Ascending aorta (tissue), 2 donors: ENCODE measurements at places on chromosomes 5 and 9. TPM values are rescaled to one million over a fixed set of nuclear protein-coding genes. Genes with fewer than 3 reads are reported as not detected.
A peak's percentile ranks its signal among the peaks of the same experiment; 100 is the strongest.

GRCh38 chr5:65672796-65673195 lies 48.0 kb downstream of the SHLD3 start:
- H3K4me3 ChIP-seq: no peak overlapping the region
- H3K4me1 ChIP-seq: no peaks in the 10 kb centered on the region
- H3K36me3 ChIP-seq: peaks cover 44% of the 10 kb centered on the region
- no peak overlapping the region for H3K27ac ChIP-seq
- no peaks in the 10 kb centered on the region for H3K27me3 ChIP-seq
- DNase-seq: no peak

DNA sequence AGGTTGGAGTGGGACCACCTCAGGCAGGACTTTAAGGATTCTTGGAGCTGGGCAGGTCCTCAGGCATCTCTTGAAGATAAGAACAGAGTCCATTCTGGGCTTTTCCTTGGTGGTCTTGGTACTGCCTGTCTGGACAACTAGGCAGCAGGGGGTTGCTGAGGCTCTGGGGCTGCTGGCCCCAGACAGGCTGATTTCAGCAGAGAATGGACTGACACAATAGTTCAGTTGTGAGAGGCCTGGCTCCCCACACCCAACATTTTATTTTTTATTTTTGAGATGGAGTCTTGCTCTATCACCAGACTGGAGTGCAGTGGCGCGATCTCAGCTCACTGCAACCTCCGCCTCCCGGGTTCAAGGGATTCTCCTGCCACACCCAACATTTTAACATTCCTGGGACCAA lies 4.6 kb downstream of the ANGPTL2 start:
- H3K27ac ChIP-seq: no peak overlapping the region
- H3K27me3 ChIP-seq: no peaks in the 10 kb centered on the region
- H3K4me3 ChIP-seq: no peak overlapping the region
- H3K36me3 ChIP-seq: peaks cover 2% of the 10 kb centered on the region

GRCh38 chr9:108996643-108997042 lies 16.7 kb downstream of the CTNNAL1 start:
- H3K4me3 ChIP-seq: no peak overlapping the region
- no peak for DNase-seq
- H3K27ac ChIP-seq: peak overlapping the region; percentile 52
- H3K36me3 ChIP-seq: no peaks in the 10 kb centered on the region
- H3K27me3 ChIP-seq: no peaks in the 10 kb centered on the region
- H3K4me1 ChIP-seq: no peaks in the 10 kb centered on the region

GRCh38 chr5:33166948-33167347 lies 273.8 kb upstream of the TARS1 start:
- H3K4me1 ChIP-seq: no peaks in the 10 kb centered on the region
- no peaks in the 10 kb centered on the region for H3K27me3 ChIP-seq
- H3K36me3 ChIP-seq: no peaks in the 10 kb centered on the region
- H3K27ac ChIP-seq: no peak overlapping the region

DNA sequence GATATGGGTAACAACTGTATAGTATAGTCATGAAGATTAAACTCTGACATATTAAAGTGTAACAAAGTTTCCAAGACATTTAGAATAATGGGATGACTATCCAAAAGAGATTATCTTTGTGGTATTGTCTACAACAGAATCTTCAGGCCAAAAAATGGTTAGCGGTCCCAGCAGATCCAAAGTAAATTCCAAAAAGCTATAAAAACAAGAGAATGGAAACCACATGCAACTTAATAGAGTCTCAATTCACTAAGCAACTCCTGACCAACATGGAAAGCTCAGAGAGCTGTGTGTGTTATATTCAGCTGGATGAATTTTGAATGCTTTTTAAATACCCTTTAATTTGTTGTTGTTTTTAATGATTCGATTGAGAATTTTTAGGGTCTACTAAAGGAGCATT lies 688.2 kb downstream of the CETN3 start:
- no peaks in the 10 kb centered on the region for H3K4me1 ChIP-seq
- no peaks in the 10 kb centered on the region for H3K36me3 ChIP-seq
- H3K27ac ChIP-seq: no peak overlapping the region
- no peaks in the 10 kb centered on the region for H3K27me3 ChIP-seq
- no peak for DNase-seq
- H3K4me3 ChIP-seq: no peak overlapping the region

DNA sequence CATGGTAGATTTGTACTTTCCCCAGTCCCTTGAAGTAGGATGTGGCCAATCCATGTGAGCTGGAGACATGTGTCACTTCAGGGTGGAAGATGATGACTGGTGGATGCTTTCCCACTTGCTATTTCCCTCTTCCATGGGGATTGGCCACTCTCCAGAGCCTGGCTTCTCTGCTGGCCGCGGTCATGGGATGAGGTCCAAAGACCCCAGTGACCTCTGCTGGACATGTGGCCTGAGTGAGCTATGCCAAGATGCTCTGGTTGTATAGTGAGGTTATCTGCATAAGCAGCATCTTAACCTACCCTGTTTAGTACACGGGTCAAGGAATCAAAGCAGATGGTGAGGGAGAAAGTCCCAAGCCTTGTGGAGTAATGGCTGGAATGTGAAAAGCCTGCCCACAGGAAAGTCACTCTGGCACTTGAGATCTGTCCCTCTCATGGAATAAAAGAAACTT lies 47.1 kb downstream of the SH3PXD2B start:
- H3K4me3 ChIP-seq: no peak overlapping the region
- peaks cover 43% of the 10 kb centered on the region for H3K4me1 ChIP-seq
- peaks cover 11% of the 10 kb centered on the region for H3K36me3 ChIP-seq

DNA sequence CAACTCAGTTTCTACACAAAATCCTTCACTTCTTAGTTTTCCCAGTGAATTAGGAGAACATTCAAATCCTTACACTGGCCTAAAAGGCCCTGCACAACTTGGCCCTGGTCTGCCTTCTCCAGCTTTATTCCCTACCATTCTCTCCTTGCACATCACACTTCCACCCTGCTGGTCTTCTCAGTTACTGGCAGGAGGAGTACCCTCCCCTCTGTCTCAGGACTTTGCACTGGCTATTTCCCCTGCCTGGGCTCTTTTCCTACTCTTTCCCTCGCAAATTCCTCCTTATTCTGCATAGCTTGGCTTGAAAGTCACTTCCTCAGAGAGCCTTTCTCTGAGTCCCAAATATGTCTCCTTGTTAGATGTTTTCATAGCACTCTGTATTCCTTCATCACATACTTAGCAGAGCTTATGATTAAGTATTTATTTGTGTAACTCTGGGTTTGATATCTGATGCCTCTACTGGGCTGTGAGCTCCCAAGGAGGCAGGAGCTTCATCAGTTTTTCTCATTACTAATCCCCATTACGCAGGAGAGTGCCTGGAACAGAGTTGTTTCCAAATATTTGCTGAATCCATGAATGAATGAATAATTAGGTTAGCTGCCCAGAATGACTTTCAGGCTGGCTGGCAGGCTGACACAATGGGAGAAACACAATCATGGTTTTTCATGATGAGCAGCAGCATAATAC lies 159.8 kb upstream of the KLF9 start:
- H3K27me3 ChIP-seq: no peaks in the 10 kb centered on the region
- H3K4me1 ChIP-seq: peaks cover 3% of the 10 kb centered on the region
- H3K36me3 ChIP-seq: no peaks in the 10 kb centered on the region
- H3K4me3 ChIP-seq: no peak overlapping the region

DNA sequence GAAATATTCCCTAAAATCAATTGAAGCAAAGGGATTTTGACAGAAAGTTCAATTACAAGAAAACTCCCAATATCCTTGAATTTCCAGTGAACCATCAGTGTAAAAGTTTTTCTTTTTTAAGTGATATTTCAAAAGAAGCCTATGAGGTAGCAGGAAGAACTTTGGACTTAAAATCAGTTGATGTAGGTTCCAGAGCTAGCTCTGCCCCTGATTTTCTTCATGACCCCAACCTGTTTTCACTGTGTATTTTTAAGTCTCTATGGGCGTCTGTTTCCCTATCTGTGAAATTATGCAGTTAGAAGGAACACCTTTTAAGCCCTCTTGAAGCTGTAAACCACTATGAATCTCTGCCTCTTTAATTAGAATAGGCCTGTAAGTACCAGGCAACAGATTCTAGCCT lies 66.2 kb upstream of the SLC1A1 start:
- DNase-seq: no peak
- H3K4me1 ChIP-seq: no peaks in the 10 kb centered on the region
- no peak overlapping the region for H3K4me3 ChIP-seq
- H3K27me3 ChIP-seq: no peaks in the 10 kb centered on the region
- no peaks in the 10 kb centered on the region for H3K36me3 ChIP-seq
- H3K27ac ChIP-seq: no peak overlapping the region

DNA sequence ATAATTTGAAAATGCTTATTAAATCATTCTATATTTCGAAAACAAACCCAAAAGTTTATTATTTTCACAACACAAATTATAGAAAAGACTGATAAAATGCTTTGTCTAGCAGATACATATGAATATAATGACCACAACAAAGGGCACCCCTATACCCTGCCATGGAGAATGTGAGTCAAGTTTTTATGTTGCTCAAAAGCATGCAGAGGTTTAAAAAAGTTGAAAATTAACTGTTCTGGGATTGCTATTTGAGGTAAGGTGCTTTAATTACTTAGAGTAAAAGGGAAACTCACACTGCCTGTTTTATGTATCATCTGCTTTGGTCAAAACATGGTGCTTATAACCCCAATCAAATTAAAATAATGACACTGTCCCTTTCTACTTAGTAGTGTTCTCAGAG lies 41.0 kb downstream of the MLANA start:
- H3K36me3 ChIP-seq: peaks cover 9% of the 10 kb centered on the region
- H3K27me3 ChIP-seq: no peaks in the 10 kb centered on the region
- H3K27ac ChIP-seq: no peak overlapping the region
- H3K4me3 ChIP-seq: no peak overlapping the region
- no peaks in the 10 kb centered on the region for H3K4me1 ChIP-seq

DNA sequence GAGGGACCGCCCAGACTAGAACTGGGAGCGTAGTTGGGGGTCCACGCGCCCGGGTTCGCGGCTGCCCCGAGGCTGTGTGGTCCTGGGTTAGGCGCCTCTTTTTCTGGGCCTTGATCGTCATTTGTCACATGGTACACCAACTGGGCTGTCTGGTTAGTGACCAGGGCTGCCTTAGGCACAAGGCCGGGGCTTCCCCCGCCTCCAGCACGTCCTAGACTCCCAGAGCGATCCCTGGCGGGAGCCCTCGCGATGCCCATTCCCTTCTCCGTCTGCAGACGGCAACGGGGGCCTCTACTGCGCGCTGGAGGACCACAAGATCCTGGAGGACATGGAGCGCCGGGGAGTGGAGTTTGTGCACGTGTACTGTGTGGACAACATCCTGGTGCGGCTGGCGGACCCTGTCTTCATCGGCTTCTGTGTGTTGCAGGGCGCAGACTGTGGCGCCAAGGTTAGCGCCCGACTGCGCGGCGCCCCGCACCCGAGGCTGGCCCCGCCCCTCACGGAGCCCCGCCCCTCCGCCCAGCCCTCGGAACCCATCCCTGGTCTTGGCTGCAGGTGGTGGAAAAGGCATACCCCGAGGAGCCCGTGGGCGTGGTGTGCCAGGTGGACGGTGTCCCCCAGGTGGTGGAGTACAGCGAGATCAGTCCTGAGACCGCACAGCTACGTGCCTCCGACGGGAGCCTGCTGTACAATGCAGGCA lies 1.5 kb downstream of the UAP1L1 start:
- no peak overlapping the region for H3K4me3 ChIP-seq
- no peak for DNase-seq
- H3K4me1 ChIP-seq: peaks cover 5% of the 10 kb centered on the region
- peaks cover 10% of the 10 kb centered on the region for H3K36me3 ChIP-seq
- H3K27me3 ChIP-seq: no peaks in the 10 kb centered on the region

DNA sequence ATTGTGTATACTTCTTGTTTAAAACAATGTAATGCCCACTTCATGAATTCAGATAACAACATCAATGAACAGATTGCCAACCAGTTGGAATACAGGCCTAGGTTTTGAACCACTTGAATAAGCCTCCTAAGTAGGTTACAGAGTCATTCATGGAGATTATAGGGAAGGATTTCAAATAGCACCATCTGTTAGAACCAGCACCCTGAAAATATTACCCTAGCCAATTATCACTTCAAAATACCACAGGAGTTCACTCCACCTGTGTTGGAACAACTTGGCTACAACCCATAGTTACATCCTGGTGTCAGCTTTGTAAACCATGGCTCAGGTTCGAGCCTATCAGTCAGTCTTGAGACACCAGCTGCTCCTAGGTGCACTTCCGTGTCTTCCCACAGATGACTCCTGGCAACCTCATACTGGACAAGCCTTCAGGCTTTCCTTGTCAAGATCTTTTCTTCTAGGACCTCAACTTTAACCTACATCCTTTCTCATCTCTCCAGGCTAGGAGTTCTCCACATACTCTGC lies 350.0 kb downstream of the DEPDC1B start:
- DNase-seq: no peak
- no peak overlapping the region for H3K27ac ChIP-seq
- H3K36me3 ChIP-seq: no peaks in the 10 kb centered on the region
- no peaks in the 10 kb centered on the region for H3K27me3 ChIP-seq
- no peaks in the 10 kb centered on the region for H3K4me1 ChIP-seq
- no peak overlapping the region for H3K4me3 ChIP-seq

- no peaks in the 10 kb centered on the region for H3K4me1 ChIP-seq
- no peak overlapping the region for H3K4me3 ChIP-seq
- H3K36me3 ChIP-seq: no peaks in the 10 kb centered on the region
- H3K27ac ChIP-seq: no peak overlapping the region
- no peaks in the 10 kb centered on the region for H3K27me3 ChIP-seq
These were observed 346.0 kb upstream of the PANK3 start for GRCh38 chr5:168925160-168925559.

GRCh38 chr9:73116031-73116430 lies 35.6 kb upstream of the ANXA1 start:
- no peaks in the 10 kb centered on the region for H3K27me3 ChIP-seq
- no peak for DNase-seq
- no peak overlapping the region for H3K4me3 ChIP-seq

DNA sequence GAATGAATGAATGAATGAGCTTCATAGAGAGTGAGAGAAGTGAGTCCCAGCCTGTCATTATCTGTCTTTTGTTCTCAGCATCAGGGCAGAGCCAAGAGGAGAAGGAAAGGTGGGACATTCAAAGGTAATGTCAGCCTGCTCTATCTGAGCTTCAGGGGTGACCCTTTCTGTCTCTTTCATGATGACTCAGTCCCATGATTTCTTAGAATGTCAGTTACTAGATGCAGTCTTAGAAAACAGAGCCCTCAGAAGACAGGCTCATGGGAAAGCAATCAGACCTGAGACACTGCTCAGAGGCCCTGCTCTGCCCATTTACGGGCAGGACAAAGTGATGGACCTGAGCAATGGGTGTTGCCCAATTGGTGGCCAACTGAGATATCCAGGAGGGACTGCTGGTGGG lies 1.1 kb downstream of the SPATA31D1 start:
- no peaks in the 10 kb centered on the region for H3K36me3 ChIP-seq
- no peaks in the 10 kb centered on the region for H3K27me3 ChIP-seq
- no peak overlapping the region for H3K4me3 ChIP-seq
- no peaks in the 10 kb centered on the region for H3K4me1 ChIP-seq
- H3K27ac ChIP-seq: no peak overlapping the region
- DNase-seq: no peak

The ZDHHC11 gene
- total RNA-seq: not detected

The LCN2 gene
- not detected for total RNA-seq

The ENTREP1 gene
- 4.2 TPM for total RNA-seq

The SPINK6 gene
- total RNA-seq: not detected

The PARP8 gene
- 5.6 TPM for total RNA-seq

The BARHL1 gene
- total RNA-seq: not detected
